ENCODE measurements at places on chromosomes 4 and X. TPM values are rescaled to one million over a fixed set of nuclear protein-coding genes. Genes with fewer than 3 reads are reported as not detected.

The SULT1E1 gene
- polyA plus RNA-seq, result 554 TPM

GRCh38 chr4:53195815-53196661 lies 169.8 kb downstream of the SCFD2 start:
- no peak for DNase-seq

DNA sequence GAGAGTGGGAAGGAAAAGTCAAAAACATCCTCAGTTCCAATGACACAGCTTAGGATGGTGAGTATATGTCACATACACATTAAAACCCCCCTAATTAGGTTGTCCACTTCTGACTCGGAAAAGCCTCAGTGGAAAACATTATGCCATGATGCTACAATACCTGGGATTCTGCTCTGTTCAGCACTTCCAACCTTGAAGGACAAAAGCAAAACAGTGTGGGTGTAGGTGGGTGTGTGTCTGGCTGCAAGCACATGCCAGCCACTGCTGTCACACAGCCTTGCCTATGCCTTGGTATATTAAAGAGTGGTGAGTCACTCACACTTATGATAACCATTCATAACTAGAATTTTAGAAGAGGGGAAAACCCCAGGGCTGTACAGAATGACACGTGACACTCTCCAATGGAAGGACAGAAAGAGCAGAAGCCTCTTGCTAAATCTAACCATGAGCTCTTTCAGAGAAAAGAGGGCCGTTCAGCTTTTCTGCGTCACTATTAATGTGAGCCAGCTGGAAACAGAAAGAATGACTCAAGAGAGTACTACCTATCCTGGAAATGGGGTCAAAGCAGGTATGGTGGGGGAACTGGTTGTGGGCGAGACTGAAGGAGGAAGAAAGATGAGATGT lies 159.6 kb downstream of the TET2 start:
- no peak for DNase-seq

GRCh38 chr4:48196758-48197504 lies 62.9 kb upstream of the TXK start:
- DNase-seq, result no peak

GRCh38 chrX:39453889-39454621 lies 643.7 kb downstream of the BCOR start:
- no peak for DNase-seq

GRCh38 chrX:23782455-23782854 lies 518 bp upstream of the SAT1 start:
- DNase-seq, result no peak

- no peak for DNase-seq
Measured at GRCh38 chr4:24845132-24845531, 49.8 kb downstream of the SOD3 start.

- DNase-seq, result no peak
Measured at GRCh38 chr4:168790898-168791297, 219.2 kb downstream of the CBR4 start.

The GAB3 gene
- polyA plus RNA-seq, result 2.2 TPM

- DNase-seq, result no peak
Measured at GRCh38 chrX:83512111-83512510, 4.0 kb downstream of the POU3F4 start.

DNA sequence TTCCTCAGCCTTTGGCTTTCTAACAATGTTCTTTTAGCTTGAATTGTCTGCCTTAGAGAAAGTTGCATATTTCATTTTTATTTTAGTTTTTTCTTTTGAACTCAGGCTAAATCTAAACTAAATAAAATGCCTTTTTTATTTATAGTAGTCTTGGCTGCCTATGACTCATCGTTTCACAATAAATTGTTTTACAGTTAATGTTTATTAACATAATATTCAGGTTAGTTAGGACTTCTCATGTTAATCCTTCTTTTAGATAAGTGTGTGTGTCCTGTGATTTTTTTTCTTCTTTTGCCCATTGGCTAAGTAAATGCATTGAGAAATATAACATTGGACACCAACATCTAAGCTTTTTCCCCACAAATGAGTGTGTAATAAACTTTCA lies 1.6 kb downstream of the RP2 start:
- DNase-seq, result no peak

DNA sequence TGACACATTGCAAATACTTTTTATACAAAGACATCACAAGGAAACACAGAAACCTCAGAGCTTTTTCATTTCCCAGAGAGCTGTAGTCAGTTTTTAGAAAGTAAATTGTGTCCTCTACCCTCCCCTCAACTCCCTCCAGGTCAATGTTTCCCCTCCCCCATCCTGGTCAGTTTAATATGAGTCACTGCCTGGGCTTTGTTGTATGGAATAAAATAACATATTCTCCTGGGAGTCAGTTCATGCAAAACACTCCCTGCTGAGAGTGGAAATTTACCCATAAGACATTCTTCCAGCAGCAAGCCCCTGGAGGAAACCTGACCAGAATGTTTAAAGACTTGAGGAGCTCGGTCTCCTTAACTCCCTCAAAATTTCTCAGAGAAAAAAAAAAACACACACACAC lies 270.1 kb upstream of the LDB2 start:
- peak; percentile 7 for DNase-seq

- DNase-seq, result no peak
Measured at GRCh38 chr4:141352331-141352730, 131.6 kb downstream of the ZNF330 start.

GRCh38 chr4:13445841-13446790 lies 38.0 kb downstream of the RAB28 start:
- DNase-seq, result no peak

DNA sequence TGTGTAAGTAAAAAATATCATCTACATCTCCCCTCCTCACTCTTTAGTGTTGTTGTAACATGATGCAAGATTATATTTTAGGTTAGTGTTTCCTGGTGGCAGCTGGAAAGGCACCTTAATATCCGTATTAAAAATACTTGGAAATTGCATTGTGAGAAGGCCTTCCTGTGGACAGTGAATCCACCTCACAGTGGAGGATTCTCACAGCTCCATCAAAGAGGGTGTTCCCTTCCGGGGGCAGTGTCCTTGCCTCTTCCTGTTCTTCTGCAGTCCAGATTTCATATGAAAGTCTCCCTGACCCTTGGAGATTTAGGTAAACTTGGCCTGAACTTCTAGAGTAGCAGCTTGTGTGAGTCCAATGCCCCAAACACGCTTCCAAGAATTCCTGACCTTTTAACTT lies 29.9 kb upstream of the GAB1 start:
- DNase-seq, result no peak

The GLRA3 gene
- polyA plus RNA-seq, result 0.17 TPM

DNA sequence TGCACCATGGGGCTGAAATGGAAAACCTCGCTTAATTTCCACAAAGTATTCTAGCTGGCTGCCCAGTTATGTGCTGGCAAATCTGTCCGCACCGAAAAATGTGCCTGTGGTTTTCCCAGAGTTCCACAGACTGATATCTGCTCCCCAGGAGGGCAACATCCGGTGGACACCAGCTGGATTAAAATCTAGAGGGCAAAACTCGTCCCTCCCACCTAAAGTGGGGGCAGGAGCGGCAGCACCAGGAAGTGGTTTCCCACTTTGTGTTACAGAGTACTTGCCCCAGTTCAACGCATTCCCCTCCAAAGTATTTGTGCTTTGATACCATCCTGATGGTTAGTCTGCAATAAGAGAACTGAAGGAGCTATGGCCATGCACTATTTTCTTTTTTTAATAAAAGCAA lies 187.6 kb downstream of the TSPAN5 start:
- DNase-seq, result no peak

DNA sequence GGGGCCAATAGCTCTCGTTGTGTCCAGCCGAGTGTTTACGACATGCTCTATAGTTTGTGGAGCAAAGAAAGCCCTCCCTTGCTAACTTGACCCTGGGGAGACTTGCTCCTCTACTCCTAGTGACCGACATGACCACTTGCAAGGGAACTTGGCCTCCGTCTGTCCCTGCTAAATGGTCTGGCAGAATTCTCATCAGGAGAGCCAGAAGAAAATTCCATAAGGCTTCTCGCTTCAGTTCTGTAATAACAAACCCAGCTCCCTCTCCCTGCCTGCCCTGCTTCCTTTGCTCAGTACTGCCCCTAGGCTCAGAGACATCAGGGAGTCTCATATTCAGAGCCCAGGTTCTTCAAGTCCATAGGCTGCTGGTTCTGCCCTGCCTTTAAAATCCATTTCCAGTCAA lies 13.0 kb downstream of the DOCK11 start:
- no peak for DNase-seq

DNA sequence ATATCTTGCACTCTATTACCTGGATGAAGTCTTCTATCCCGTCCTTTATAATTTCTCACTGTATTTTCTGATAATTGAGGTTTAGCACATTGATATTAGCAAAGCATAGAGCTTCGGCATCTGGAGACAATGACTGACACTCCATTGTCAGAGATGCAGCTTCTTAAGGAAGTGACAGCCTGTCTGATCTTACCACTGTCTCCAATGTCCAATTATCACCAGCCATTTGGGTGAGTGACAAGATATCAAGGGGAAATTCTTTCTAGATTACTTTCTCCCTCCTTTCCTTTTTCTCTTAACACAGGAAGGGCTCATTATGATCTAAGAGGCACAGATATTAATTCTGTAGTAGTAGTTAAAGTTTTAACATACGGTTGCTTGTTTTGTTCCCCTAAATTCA lies 86.4 kb downstream of the LDB2 start:
- DNase-seq, result no peak

DNA sequence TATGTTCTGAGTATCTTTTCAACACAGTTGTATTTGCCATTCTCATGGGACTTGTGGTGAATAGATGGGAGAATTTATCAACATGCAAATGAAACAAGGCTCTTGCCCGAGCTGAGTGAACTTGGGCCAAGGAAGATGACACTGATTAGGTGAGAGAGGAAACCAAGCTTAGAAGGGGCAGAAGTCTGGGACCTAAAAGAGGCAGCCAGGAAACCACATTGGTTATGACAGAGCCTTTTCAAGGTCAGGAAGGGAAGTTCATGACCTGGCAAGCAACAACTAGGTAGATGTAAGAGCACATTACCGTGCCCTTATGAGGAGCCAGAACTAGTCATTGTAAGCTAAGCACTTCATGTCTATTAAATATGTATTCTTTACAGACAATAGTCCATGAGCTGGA lies 590.3 kb downstream of the PACRGL start:
- DNase-seq, result no peak

- DNase-seq, result no peak
Measured at GRCh38 chr4:187283201-187283955, 559.7 kb upstream of the FAT1 start.

GRCh38 chr4:80139671-80140070 lies 57.6 kb upstream of the PRDM8 start:
- DNase-seq, result no peak

GRCh38 chr4:3007724-3008123 lies 44.4 kb downstream of the GRK4 start:
- no peak for DNase-seq

The CABS1 gene
- not detected for polyA plus RNA-seq

DNA sequence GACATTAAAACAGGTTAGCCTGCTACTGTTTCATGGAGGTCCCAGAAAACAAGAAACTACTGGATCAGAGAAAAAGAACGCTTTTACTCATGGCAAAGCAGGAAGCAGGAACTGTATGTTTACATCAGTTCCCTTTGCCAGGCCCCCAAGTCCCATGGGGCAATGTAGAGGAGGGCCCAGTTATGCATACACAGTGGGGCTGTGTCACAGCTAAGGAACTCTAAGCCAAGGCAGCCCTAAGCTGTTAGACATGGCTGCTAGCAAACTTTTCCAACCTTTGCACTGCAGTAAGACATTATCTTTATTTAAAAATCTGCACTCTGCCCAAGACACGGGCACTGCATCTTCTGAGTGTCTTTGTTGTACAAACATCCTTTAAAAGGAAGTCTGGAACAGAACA lies 975.8 kb downstream of the C4orf33 start:
- DNase-seq, result no peak

The SCRG1 gene
- polyA plus RNA-seq, result 0.27 TPM

DNA sequence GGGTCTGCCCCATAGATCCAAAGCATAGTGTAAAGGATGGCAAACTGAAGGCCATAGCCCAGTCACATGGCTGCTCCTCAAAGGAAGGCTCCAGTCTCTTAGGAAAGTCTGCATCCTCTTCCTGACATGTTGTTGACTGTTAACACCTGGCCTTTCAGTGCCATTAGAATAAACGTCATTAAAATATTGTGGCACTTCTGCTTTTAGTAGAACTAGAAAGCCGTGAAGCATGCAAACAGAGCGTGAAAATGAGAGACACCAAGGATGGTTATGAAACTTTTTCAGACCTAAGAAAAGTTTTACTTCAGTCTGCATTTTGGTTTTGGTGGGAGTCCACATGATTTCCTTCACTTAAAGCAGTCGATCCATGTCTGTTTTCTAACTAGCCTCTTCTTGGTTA lies 41.1 kb upstream of the AFF2 start:
- no peak for DNase-seq

DNA sequence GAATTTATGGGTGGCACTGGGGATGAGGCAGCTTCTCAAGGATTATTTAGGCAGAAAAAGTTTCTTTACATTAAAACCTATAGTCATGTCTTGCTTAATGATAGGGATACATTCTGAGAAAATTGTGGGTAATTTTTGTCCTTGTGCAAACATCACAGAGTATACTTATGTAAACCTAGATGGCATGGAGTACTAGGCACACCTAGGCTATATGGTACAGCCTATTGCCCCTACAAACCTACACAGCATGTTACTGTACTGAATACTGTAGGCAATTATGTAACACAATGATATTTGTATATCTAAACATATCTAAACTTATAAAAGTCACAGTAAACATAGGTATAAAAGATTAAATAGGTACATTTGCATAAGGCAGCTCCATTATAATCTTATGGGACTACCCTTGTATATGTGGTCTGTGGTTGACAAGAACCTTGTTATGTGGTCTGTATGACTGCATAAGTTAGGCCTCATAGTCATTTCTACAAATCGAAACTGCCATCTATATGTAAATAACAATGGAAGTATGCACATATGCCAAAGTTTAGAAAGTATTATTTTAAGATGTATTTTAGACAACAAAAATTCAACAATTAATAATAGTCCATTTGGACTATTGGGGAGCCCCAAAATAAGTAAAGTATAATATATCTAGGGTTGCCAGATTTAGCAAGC lies 87.3 kb downstream of the CFAP299 start:
- DNase-seq, result no peak

The TLR2 gene
- 6.7 TPM for polyA plus RNA-seq

DNA sequence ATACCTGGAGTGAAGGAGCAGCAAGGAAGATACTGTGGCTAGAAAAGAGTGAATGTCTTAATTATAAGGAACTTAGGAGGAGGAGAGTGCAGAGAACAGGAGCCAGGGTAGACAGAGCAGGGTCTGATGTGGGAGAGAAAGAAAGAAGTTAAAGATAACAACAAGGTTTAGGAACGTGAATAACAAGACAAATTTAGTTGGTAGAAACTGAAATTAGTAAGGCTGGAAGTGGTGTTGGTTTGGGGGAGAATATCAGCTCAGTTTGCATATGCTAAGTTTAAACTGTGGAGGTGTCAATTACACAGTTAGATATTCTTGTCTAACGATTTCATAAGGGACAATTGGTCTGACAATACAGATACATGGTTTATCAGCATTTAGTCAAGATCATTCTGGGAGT lies 1123.7 kb upstream of the PABPC4L start:
- DNase-seq, result no peak

All from renal cortex interstitium (tissue), 15 donors.